CD4-positive, CD25-positive, alpha-beta regulatory T cell (primary cell): ENCODE measurements at places on chromosomes 3 and 15. TPM values are rescaled to one million over a fixed set of nuclear protein-coding genes. Genes with fewer than 3 reads are reported as not detected.

DNA sequence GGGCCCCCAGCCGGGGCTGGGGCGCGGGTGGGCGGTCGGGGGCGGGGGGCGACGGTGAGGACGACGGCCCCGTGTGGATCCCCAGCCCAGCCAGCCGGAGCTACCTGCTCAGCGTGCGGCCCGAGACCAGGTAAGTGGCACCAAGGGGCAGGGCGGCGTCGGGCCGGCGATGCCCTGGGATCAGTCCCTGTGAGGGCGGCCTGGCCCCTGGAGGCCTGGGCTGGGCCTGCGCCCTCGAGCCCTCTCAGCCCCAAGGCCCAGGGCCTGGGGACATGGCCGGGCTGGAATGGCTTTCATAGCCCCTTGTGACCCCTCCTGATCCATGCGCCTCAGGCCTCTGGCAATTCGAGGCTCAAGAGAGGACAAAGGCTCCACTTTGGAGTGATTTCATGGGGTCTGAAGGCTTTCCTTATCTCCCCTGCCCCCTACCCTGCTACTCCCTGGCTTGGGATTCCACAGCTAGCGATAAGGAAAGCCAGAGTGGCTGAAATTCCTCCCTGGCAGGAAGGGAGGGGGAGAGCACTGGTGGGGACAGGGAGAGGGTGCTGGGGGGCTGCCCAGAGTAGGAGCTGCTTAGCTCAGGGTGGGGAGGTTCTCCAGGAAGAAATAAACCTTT is 418 bp downstream of the ALPK3 start:
- DNase-seq, result no peak

DNA sequence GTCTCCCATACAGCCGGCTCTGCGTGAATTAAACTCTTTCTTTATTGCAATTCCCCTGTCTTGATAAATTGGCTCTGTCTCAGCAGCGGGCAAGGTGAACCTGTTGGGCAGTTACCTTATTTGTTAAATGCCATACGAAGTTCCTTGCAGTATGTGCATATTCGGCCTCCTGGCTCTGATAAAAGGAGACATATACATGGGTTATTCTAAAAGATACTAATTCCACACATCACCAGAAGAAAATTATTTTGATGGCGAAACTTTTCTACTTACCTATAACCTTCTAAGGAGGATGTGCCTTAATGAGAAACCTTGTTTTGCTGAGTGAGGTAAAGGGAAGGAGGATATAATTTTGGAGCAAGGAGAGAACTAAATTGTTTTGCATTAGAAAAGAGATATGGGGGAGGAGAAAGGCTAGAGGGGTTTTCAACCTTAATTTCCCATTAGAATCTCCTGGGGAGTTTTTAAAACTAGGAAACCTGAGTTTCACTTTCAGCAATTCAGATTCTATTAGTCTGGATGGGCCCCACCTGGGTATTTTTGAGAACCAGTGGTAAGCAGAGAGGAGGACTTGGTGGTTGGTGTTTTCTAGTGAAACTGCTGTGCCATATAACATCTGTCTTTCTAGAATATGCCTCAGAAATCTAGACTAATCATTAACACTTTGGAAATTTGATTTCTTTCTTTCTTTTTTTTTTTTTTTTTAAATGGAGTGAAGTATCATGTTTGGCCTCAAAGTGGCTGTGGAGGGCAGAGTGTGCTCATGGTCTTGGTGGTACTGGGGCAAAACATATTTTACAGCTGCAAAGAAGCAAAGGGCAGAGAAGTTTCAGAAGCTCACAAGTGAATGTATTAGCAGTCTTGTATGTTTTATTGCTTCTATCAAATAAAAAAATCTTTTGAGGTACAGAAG is 23.0 kb downstream of the NANOGP8 start:
- no peak for DNase-seq

DNA sequence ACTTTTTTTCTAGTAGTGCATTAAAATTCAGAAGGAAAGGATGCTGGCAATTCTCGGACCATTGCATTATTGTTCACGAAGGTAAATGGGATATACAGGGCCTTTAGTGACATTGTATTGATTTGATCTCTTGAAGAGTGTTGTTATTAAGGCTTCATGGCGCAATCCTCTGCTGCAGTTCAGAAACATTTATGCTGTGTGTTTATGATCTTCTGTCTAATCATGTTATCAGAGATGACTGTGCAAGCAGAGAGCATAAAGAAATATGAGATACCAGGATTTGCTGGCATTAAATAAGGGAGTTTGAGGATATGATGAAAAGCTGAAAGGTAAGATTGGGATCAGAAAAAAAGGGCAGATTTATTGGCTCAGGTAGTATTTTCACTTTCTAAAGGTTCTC is 180.6 kb downstream of the EPHA6 start:
- no peak for DNase-seq

- DNase-seq, result no peak
These were observed 39.5 kb downstream of the USP8 start for GRCh38 chr15:50463423-50464358.

Gene CFAP100
- total RNA-seq, result not detected

- DNase-seq, result no peak
These were observed 69.5 kb downstream of the HERC1 start for GRCh38 chr15:63764124-63764803.

GRCh38 chr3:124570232-124570631 is 160.0 kb upstream of the UMPS start:
- DNase-seq, result no peak

GRCh38 chr3:69011096-69011730 is 2.3 kb downstream of the EOGT start:
- no peak for DNase-seq

Gene CCNL1
- total RNA-seq, result 1,080 TPM

Gene FOXB1
- 4.0 TPM for total RNA-seq

Gene PLSCR5
- total RNA-seq, result not detected

- peak; percentile 51 for DNase-seq
These were observed 413 bp downstream of the NUSAP1 start for GRCh38 chr15:41333026-41333562.

Gene AQR
- total RNA-seq, result 36.6 TPM

- no peak for DNase-seq
These were observed 131.8 kb downstream of the CCNL1 start for GRCh38 chr3:157027861-157028745.

DNA sequence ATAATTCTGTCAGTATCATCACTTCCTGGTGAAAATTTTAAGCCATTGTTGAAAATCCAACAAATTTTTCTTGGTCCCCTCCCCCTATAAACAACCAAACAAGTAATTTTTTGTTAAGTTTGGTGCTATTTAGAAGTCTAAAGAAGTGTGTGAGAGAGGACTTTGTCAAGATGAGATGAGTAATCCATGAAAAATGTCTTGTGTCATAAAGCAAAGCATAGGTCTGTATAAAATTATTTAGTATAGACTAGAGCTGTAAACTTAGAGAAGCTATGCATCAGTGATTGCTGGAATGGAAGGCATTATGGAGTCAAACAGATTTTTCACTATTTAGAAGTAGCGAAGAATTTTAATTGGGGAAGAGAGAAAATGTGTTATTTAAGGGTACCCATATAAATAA is 31.4 kb downstream of the MAPK6 start:
- no peak for DNase-seq

Gene SLC22A13
- 0.76 TPM for total RNA-seq

DNA sequence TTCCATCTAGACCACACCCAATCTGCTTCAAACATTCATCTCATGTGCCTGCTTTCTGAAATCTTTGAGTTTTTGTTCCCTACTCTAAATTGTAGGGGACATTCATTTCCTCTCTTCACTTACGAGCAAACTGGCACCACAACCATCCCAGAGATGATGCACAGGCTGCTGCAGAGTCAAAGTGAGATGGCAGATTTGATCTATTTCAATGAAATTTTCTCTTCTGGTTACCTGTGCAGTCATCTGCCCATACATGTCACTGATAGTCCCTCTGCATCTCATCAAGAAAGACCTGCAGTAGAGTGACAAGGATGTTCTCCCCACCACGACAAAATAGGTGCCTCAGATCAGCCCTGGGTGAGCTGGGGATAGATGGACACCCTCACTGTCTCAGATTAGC is 118.2 kb upstream of the TNFAIP8L3 start:
- no peak for DNase-seq

Gene KPNA4
- 55.2 TPM for total RNA-seq

DNA sequence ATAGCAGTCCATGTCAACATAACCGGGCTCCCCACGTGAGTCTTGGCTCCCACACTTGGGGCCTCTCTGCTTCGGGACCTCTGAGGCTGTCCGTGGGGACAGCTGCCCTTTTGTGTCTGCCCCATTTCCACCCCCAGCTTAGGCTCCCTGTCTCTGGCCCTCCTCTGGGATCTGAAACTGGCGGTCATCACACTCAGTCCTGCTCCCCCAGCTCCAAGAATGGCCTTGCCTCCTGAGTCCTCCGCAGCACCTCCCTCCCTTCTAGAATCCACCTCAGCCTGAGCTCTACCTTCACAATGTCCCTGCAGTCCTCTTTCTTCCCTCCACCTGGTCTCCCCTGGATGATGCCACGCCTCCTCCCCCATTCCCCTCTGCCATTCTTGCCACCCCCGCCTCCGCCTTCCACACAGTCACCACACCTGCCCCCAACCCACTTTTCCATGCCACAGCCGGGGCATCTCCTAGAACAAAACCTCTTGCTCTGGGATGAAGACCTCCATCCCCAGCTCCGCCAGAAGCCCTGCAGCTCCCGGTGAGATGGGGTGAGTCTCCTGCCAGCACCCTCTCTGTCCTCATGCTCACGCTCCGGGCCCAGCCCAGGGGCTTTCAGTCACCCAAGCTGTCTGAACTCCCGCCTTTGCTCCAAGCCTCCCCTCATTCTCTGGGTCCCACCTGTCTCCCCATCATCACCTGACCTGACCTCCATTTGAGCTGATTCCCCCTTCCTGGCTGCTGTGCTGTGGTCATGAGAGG is 7.0 kb upstream of the ZXDC start:
- DNase-seq, result no peak

GRCh38 chr3:188046561-188047211 is 107.3 kb upstream of the LPP start:
- DNase-seq, result no peak

Gene CRABP1
- total RNA-seq, result not detected

DNA sequence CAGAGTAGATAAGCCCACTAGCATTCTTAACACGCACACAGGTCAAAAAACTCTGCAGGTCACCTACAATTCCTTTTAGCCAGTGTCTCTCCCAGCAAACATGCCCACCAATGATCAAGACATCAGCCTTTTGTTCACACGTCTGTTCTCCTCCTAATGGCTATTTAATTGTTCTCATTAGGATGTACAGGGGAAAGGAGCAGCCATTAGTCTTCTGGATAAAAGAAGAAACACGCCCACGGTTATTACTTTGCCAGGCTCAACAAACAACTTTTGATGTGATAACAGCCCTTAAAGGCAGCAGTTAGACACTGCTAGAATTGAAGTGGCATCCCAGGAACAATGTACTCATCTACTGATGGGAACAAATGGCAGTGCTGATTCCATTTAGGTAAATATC is 108.8 kb downstream of the NTRK3 start:
- no peak for DNase-seq

Gene MST1R
- total RNA-seq, result 2.0 TPM

GRCh38 chr3:31934866-31935265 is 46.2 kb downstream of the OSBPL10 start:
- no peak for DNase-seq

Gene MUC20
- 1.5 TPM for total RNA-seq

DNA sequence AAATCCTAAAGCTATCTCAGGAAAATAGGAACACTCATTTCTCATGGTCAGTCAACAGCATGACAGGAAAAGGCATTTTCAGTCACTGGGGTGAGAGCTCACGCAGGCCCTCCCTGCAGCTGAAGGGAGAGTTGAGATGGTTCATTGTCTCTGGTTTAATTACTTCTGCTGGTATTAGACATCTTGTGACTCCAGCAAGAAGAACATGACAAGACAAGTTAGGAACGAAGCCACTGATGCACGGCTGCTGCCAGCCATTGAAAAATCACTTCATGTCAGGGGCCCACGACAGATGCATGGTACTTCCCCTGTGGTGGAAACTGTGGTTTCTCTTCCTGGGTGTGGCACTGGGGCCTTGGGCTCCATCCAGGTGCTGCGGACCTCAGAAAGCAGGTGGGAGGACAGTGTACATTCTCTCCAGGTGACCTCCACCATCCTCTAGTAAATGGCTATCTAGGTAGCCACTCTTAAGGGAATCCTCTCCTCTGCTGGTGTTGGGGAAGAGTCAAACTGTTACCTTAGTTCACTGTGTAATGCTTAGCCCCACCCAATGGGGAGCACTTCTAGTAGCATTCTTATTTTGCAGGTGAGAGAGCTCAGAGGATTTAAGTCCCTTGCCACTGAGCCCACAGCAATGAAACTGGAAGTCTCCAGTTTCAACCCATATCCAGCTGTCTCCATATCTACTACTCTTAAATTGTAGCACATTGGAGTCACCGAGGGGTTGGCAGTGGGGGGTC is 274.2 kb downstream of the LRTM1 start:
- no peak for DNase-seq

DNA sequence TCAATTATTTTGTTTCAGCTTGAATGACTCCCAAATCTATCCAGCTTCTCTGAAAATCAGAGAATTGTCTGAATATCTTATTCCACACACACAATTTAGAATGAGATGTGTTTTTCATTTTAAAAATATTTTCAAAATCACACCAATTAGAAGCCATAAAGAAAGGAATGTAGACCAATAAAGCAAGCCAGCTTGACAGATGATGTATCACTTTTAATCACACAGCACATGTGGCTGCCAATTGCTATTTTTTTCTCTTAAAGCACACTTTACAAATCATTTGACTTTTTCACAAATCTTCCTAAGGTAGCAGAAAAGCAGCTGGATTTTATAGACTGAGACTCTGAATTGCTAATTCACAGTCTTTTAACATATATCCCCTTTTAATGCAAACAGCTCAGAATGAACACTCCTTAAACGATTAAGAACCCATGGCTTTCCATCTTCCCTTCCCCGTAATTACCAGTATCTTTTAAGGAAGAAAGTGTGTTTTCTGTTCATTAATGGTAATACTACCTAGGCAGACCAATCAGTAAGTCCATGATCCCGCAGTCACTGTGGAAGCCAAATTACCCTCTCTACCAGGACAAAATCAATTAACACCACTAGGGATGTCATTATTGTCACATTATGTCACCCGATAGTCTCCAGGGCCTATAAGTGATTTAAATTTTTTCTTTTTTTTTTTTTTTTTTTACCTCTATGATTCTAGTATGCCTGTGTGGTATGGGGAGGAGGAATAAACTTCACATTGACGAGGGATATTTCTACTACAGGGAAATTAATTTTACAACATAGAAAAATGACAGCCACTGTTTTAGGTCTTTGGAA is 250.0 kb upstream of the VEPH1 start:
- DNase-seq, result no peak

DNA sequence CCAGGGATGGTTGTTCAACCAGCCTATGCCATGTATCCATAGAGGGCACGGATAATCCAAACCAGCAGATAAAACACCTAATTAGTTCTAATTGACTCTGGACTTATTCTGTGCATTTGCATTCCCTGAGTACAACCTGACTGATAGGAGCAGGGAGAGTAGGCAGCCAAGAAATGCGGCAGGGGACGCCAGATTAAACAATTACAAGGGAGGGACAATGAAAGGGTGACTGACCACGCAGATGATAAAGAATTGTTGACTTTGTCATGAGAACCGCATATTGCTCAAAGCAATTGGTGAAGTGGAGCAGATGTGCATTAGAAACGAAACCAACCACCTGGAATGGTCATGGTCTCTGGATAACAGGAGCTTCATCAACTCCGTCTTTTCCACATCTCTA is 369.1 kb upstream of the FRG2C start:
- DNase-seq, result no peak
